M059J (cell line): ENCODE measurements at places on chromosomes 4 and X.
A peak's percentile ranks its signal among the peaks of the same experiment; 100 is the strongest.

GRCh38 chrX:53433651-53434639, at the start of gene HSD17B10:
Gene HSD17B10, minus strand, starts transcription at chrX:53434370. Its CDS starts 25 bp downstream, at chrX:53434345.
- peak; percentile 89 for DNase-seq

DNA sequence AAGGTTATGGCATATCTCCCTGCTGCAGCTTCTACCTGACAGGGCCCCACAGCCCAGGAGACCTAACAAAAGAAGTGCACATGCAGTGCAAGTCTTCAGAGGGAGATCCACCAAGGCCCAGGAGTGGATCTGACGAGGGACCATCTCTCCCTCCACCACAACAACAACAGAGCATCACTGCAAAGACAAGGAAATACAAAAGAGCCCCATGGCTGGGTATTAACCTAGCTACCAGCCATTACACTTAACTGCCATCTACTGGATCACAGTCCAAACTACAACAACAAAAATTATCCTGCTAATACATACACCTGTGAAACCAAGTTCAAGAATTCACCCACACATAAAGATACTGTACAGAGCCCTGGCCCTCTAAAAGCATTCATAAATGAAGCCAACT, 280.2 kb upstream of the SLC7A11 start:
- DNase-seq = peak; percentile 12

DNA sequence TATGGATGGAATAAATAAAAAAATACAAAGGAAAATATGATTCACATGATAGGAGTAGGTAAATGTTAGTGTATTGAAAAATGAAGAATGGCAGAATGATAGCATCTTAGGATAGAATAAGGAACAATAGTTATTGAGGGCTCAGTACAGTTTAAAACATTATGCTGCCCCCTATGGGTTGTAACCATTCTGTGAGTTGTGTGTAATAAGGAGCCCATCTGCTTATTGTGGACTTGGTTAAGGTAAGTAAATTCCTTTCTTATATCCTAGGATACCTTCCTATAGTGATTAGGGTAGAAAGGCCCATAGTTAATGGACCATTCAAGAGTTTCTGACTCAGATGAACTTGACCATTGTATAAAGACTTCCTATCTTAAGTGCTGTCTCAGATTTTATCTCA, 195.8 kb downstream of the PDHA2 start:
- peak; percentile 7 for DNase-seq

GRCh38 chr4:73945140-73945539, 36.7 kb downstream of the PF4 start:
- no peak for DNase-seq

DNA sequence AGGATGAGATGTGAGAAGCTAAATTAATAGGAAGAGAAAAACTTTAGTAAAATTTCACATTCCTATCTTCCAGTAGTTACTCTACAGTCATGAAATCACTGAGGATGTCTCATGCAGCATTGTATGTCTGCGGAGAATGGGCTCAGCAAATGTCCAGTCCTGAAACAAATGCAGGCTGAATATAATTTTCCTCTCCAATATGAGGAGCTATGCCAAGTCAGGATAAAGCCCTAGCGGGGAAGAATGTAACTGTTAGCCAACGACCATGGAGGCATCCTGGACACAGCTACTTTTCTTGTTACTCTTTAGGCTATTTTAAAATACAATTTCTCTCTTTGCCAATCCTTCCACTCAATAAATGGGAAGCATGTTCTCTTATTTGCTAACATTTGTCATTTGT, 127.7 kb downstream of the PRKX start:
- no peak for DNase-seq

GRCh38 chr4:141081921-141082395, 51.3 kb downstream of the RNF150 start:
- peak; percentile 27 for DNase-seq

- peak; percentile 66 for DNase-seq
Observed at GRCh38 chr4:41009411-41009810, 204.9 kb downstream of the APBB2 start.
